NCI-H774 (cell line): ENCODE measurements at places on chromosomes 7 and 10.

GRCh38 chr7:14924398-14924797 lies 21.8 kb upstream of the DGKB start:
- no peak for DNase-seq

- DNase-seq: no peak
Measured at GRCh38 chr7:99011341-99011705, 132.6 kb downstream of the SMURF1 start.

GRCh38 chr10:71964743-71965515 lies 734 bp downstream of the CHST3 start:
- no peak for DNase-seq

- DNase-seq: no peak
Measured at GRCh38 chr10:121293110-121293509, 305.1 kb downstream of the FGFR2 start.

DNA sequence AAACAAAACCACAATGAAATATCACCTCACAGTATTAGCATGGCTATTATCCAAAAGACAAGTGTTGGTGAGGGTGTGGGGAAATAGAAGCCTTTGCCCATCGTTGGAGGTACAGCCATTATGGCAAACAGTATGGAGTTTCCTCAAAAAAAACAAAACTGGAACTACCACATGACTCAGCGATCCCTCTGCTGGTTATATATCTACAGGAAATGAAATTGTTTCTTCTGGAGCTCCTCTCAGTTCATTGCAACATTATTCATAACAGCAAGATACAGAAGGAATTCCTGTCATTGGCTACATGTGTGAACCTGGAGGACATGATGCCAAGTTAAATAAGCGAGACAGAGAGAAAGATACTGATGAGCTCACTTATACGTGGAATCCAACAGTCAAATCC lies 2.4 kb upstream of the UBE3C start:
- no peak for DNase-seq

- DNase-seq: no peak
Measured at GRCh38 chr10:85642421-85643170, 724.0 kb downstream of the GRID1 start.

- no peak for DNase-seq
Measured at GRCh38 chr10:110208614-110209453, 1.4 kb downstream of the MXI1 start.

GRCh38 chr7:151286148-151286547 lies 37.7 kb upstream of the SMARCD3 start:
- no peak for DNase-seq

- no peak for DNase-seq
Measured at GRCh38 chr7:34735526-34735925, 77.5 kb downstream of the NPSR1 start.

DNA sequence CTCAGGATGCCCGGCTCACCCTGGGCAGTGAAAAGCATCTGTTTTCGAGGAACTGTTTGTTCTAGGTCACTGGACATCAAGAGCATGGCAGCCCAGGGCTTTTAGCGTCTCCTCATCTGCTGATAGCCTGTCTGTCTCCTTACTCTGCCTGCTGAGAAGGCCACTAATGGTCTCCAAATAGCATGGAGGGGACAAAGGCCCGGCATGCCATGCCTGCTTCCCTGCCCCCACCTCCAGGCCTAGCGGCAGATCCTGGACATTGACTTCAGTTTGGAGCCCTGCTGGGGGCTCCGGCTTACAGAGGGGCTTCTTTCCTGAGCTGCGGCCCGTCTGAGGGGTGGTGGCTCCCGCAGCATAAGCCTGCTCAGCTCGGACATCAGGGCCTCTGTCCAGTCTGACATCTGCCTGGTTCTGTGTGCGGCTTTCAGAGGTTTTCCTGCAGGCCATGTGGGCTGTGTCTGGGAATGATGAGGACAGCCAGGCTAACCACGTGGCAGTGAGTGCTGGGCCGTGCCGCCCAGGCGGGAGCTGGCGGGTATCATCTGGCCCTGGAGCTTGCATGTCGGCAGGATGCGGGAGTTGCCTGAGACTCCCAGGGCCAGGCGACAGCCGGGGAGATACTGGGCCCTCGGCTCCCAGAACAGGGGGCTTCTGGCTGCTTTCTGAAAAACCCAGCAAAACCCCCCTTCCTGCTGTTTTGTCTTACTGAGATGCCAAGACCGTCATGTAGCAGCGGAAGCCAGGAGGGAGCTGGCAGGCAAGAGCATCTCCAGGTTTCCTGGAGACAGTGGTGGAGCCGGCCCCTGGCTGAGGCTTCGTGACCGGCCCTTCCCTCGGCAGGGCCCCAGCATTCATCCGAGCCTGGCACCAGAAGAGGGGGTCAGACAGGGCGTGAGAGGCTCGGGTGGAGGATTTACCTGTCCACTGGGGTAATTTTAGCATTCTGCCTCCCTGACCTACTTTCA lies 9.2 kb downstream of the PFKFB3 start:
- no peak for DNase-seq

DNA sequence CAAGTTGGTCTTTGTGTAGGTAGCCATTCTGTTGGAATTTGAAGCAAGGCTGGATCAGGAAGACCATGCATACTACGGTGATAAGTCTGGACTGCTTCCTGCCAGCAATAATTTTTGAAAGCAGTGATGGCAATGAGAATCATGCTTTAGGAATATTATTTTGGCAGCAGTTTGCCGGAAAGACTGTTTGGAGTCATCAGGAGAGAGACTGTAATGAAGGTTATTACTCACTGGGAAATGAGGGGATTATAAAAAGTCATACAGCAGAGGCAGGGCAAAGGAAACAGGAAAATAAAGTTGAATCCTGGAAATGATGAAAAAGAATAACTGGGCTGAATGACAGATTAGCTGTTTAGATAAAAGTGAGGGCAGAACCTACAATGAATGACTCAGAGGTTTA lies 1136.8 kb upstream of the AUTS2 start:
- no peak for DNase-seq

DNA sequence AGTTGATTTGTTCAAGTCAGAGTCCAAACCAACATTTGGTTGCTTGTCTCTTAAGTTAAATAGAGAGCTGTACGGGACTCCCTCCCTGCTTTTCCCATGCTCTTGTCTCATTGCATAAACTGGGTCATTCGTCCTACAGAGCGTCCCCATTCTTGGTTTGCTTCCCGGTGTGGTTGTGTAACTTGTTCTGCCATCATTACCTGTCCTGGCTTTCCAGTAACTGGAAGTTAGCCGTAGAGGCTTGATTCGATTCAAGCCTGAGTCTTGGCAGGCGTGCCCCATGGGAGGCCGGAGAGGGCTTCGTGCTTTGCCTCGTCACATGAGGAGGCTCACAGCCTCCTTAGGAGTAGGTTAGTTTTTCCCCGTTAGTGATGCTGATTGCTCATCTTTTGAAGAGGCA lies 40.2 kb downstream of the FBH1 start:
- DNase-seq: no peak

- no peak for DNase-seq
Measured at GRCh38 chr7:15916681-15917380, 230.3 kb upstream of the MEOX2 start.

DNA sequence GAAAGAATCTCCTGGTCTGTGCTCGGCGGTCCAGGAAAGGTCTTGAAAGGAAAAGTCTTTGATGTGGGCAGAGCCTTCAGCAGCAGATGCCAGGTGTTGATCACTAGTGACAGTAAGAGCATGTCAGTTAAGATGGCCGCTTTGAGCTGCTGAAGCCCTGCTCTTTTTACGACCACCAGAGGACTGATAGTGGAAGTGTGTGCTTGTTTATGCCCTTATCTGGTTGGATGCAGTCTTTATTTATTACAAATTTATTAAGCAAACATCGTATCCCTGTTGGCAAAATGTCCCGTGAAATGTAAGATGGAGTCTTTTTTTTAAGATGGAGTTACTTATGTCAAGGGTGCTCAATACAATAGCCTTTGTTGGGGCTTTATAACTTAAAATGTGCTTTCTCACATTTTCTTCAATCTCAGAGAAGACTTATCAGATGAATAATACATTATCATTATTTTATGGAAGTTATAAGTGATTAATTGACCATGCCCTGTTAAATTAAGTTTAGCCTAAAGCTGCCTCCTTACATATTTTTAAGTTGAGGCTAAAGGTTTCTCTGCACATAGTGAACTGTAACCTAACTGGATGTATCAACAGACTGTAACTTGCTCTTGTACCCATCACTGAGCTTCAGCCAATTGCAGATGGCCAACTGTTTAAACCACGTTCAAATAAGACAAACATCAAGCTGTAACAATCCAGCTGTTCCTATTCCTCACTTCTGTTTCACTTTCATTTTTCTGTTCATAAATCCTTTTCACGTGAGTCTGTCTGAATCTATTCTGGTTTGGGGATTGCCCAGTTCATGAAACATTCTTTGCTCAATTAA lies 97.4 kb upstream of the PIK3CG start:
- no peak for DNase-seq

DNA sequence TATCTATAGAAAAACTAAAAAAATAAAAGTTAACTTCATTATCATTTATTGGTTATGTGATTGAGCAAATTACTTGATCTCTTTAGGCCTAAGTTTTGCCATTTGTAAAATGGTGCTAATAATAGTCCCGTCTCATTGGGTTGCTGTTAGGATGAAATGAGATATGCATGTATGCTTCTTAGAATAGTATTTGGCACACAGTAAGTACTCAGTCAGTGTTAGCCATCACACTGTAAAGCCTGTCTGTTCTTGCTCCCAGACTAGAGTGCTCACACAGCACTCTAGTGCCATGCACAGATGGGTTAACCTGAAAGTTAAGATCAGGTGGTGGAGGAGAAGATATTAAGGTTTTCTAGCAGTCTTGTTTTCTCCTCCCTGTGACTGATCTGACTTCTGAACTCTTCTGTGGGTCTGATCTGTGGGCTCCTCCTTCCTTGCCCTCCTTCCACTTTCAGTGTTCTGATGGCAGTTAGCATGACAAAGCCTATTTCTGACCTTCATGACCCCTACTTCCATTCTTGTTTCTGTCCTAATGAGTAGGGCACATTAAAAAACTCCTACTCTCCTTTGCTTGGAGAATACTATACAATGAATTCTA lies 167.5 kb downstream of the RNLS start:
- no peak for DNase-seq

- no peak for DNase-seq
Measured at GRCh38 chr7:28939844-28940544, 18.1 kb downstream of the TRIL start.

DNA sequence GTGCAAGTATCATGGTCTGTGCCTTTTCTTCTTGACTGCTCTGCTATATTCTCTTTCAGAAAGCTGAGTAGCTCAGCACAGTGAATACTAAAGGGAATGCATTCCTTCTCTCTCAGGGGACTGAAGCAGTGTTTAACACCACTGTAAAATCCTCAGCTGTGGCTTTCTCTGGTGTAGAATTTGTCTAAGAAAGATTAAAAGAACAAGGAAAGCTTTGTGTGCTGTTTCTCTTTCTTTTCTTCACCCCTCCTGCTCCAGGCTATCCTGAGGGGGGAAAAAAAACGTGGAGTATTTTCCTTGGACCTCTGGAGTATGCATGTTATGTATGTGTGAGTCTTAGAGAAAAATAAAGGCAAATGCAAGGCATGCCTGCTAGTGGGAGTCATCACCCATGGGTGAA lies 383.9 kb downstream of the AUTS2 start:
- DNase-seq: no peak

- DNase-seq: no peak
Measured at GRCh38 chr10:26314265-26315013, 97.9 kb downstream of the GAD2 start.

- peak; percentile 51 for DNase-seq
Measured at GRCh38 chr10:21194510-21194993, 297.4 kb upstream of the NEBL start.

DNA sequence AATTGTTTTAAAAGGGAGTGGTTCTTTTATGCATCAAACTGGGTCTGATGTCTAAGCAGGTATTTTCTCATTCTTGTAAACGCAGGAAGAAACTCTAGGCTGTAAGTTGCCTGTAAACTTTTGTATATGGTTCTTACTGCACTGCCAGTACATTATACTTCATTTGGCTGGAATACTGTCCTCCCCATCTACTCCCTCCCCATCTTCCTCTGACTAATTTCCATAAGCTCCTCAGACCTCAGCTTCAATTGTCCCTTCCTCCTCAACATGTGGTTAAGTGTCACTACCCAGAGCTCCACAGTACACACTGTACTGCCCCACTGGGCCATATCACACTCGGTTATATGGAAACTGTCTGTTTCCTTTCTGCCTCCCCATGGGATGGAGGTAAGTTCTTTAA lies 161.4 kb upstream of the MDFIC start:
- no peak for DNase-seq

GRCh38 chr10:44207160-44207559 lies 177.7 kb downstream of the CXCL12 start:
- no peak for DNase-seq

GRCh38 chr10:1638889-1639419 lies 98.4 kb downstream of the ADARB2 start:
- DNase-seq: peak; percentile 68

GRCh38 chr10:5813091-5813340 lies 218 bp downstream of the GDI2 start:
- no peak for DNase-seq

DNA sequence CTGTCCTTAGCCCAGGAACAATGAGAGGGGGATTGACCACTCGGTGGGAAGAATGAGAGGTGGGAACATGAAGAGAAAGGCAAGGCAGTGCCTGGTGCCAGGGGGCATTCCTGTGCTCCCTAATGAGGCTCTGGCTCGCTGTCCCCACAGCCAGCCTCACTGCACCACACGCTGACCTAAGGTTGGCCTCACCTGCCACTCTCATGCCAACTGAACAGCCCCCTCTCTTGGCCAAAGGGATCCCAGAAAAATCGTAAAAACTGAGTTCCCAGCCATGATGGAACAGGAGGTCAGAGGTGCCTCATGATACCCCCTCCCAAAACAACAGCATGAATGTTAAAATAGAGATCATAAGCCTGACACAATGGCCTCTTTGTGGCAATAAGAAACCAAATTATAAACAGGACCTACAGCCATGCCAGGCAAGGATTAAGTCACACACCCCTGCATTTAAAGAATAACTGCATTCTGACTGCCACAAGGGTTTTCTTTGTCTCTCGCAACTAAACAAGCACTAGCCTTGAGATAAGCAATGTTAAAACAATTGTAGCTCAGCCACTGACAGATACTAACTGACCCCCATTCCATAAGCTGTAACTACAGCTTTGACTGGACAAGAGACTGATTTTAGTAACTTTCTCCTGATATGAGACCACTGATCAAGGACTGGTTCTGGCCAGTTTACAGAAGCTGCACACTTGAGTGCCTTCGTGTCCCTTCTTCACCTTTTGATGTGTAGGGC lies 149.2 kb downstream of the SH2D4B start:
- no peak for DNase-seq

DNA sequence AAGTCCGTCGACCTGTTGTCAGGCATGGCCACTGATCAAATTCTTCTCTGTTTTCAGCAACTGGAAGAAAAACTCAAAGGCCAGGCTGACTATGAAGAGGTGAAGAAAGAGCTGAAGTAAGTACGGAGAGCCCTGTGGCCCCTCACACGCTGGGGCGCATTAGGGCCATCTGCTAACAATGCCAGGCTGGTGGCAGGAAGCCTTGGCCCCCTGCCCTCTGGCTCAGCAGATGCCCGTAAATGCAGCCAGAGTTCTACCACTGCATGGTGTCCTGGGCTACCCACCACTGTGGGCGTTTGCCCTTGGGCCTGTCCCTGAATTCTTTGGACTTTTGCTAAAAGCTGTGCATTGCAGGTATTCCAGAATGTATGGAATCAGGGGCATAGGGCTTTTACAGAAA lies 96.9 kb upstream of the SH2B2 start:
- DNase-seq: no peak
